Stimulated activated CD8-positive, alpha-beta memory T cell treated with anti-CD3 and anti-CD28 coated beads, Interleukin-7, amount 100 ng/mL, for 48 hours (primary cell): ENCODE measurements at places on chromosomes 5 and 9.

- DNase-seq, result no peak
Observed at GRCh38 chr5:35776757-35777156, 79.9 kb upstream of the IL7R start.

DNA sequence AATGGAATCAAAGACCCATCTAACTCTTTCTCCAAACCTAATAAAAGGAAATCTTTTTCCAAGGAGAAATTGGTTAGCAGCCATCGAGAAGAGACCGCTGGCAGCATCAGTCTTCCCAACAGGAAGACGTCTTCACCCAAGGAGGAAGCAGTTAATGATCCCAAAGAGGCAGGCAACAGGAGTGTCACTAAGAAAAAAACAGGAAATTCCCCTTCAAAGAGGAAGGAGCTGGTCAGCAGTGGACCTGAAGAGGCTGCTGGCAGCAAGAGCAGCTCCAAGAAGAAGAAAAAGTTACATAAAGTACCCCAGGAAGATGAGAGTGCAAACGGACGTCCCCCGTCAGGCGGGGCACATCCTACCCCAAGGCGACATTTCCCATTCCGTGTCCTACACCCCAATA lies 143.7 kb downstream of the ELAVL2 start:
- no peak for DNase-seq

- no peak for DNase-seq
Observed at GRCh38 chr9:133089271-133089671, 27.5 kb downstream of the CEL start.

- DNase-seq, result no peak
Observed at GRCh38 chr9:134531220-134531970, 110.2 kb upstream of the COL5A1 start.
